Activated CD4-positive, CD25-positive, alpha-beta regulatory T cell (primary cell): ENCODE measurements at places on chromosomes 13 and 19.

DNA sequence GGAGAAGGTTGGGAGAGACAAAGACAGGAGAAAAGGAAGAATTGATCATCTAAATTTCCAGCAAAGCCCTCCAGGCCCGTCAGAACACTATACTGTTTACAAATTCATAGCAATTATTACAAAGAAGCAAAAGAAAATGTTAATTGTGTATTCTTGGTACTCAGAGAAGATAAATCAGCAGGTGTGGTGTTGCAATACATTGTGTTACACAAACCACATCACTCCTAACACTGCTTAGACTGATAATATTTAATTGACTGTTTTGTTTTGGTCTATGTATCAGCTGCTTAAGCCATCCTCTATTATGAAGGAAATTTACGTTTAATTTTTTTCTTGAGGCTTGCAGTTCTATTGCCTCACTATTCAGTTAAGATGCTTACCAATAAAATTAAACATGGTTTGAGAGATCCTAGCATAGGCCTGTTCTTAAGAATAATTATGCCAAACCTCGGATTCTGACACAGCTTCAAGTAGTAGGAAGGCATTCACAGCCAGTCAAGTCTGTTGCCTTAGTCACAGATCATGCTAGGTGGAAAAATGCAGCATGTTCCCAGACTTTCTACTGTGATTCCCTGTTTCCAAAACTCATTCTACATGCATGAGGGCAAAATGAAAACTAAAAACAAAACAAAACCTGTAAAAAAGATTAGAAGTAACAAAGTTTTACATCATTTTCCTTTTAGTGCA lies 129.2 kb downstream of the TBC1D4 start:
- DNase-seq, result no peak

- no peak for DNase-seq
These were observed 67.9 kb upstream of the ZNF724 start for GRCh38 chr19:23318143-23318542.

GRCh38 chr13:24328145-24328544 lies 18.8 kb downstream of the C1QTNF9 start:
- no peak for DNase-seq

DNA sequence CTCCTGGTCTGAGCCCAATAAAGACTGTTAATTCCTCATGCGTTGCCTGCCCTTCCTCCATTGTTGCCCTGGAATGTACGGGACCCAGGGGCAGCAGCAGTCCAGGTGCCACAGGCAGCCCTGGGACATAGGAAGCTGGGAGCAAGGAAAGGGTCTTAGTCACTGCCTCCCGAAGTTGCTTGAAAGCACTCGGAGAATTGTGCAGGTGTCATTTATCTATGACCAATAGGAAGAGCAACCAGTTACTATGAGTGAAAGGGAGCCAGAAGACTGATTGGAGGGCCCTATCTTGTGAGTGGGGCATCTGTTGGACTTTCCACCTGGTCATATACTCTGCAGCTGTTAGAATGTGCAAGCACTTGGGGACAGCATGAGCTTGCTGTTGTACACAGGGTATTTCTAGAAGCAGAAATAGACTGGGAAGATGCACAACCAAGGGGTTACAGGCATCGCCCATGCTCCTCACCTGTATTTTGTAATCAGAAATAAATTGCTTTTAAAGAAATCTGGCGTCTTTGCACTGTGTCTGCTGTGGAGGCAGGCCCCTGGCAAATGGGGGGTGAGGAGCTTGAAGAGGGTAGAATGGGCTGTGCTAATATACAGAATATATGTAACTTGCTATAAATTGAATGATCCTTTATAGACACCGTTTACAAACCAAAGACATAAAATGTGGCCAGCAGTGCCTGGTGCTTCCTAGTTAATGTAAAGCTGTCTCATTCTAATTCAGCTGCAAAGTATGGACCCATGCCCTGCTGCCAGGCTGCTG lies 4.2 kb upstream of the RPS11 start:
- DNase-seq, result no peak

GRCh38 chr13:44785401-44785800 lies 203.9 kb downstream of the NUFIP1 start:
- no peak for DNase-seq

- DNase-seq, result no peak
These were observed 536 bp downstream of the PRSS57 start for GRCh38 chr19:694481-695351.

DNA sequence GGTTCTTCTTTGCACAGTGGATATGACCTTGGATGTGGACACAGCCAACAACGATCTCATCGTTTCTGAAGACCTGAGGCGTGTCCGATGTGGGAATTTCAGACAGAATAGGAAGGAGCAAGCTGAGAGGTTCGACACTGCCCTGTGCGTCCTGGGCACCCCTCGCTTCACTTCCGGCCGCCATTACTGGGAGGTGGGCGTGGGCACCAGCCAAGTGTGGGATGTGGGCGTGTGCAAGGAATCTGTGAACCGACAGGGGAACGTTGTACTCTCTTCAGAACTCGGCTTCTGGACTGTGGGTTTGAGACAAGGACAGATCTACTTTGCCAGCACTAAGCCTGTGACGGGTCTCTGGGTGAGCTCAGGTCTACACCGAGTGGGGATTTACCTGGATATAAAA lies 9.4 kb downstream of the RFPL4AL1 start:
- DNase-seq, result no peak

DNA sequence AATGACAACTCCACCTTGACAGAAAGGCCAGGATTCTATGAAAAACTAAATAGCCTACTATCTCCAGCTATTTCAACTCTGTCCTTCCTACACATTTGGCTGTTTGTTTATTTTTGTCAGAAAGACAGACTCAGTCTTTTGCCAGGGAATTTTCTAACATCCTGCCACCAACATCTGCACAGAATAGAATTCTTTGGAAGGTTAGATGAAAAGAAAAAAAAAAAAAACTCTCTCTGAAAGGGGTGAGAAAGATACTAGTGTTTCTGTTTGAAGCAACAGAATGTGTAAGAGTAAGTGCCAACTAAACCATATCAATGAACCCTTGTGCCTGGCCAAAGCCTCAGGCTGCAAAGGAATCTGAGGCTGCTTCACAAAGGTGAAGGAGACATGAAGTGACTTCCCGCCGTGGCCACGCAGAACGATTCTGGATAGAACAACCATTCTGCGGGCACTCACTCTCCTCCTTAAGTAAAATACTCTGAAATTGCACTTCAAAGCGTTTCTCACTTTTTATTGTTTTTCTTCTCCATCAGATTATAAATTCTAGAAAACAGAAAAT lies 498.2 kb downstream of the IRS2 start:
- no peak for DNase-seq

DNA sequence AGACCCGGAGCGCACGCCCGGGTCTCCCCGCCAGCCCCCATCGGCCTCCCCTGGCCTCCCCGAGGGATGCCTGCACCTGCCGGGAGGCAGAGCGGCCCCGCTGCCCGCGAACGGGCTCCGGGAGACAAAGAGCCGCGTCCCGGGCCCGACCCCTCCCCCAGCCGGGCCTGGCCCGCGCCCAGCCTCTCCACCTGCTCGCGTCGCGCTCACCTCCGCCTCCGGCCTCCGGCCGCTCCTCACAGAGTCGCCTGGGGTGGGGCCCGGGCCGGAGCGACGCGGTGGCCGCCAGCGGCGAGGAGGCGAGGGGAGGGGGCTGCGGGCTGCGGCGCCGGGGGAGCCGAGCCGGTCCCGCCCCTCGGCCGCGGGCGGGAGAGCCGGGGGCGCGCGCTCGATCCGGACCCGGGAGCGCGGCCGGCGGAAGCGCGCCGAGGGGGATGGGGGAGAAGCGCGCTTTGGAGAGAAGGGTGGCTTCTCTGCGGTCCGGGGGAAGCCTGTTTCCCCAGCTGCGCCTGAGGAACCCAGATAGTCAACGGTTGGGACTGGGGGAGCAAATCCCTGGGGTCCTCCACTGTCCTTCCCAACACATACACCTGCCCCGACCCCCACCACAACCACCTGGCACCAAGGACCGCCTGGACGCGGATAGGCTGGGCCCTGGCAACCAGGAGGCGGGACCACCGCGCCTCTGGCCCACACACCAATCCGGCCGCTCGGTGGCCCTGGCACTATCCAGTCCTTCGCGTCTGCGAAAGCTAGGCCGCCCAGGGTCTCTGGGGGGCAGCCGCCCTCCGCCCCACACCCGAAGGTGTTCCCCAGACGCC lies at the start of gene PRR36:
Gene PRR36, minus strand, starts transcription at position 315 of the 821 bp plus-strand sequence. CDS start 701 bp downstream, outside the sequence.
- no peak for DNase-seq

DNA sequence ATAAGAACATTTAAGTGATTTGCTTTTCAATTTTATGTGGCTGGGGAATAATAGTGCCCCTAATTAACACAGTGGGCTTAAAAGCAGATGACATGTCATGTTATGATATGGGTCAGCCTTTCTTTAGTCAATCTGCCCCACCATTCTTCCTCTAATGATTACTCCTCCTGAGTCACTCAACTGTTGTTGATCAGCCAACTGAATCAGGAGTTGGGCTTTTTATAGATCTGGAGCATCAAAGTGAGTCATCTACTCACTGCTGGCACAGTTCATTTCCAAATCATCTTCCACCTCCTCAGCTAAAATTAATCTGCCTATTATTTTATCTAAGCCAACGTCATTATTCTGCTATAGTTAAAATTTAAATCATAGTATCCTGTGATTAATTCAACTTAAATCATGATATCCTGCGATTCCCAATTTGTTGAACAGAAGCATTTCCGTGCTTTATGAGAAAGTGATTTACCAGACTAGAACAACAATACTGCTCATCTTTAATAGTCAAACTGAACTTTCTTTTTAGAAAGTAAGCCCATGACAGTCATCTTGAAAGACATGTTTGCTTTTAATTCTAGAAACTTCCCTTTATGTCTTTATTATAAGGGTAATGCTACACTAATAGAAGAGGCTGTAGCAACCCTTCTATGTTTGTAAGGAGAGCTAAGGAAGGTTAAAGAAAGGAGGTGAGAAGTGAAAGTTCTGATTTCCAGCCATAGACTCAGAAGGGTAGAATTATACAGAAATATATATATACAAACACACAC lies 551.4 kb downstream of the TBC1D4 start:
- DNase-seq, result no peak

- DNase-seq, result no peak
These were observed 24.5 kb downstream of the CFAP97D2 start for GRCh38 chr13:114203536-114203935.

DNA sequence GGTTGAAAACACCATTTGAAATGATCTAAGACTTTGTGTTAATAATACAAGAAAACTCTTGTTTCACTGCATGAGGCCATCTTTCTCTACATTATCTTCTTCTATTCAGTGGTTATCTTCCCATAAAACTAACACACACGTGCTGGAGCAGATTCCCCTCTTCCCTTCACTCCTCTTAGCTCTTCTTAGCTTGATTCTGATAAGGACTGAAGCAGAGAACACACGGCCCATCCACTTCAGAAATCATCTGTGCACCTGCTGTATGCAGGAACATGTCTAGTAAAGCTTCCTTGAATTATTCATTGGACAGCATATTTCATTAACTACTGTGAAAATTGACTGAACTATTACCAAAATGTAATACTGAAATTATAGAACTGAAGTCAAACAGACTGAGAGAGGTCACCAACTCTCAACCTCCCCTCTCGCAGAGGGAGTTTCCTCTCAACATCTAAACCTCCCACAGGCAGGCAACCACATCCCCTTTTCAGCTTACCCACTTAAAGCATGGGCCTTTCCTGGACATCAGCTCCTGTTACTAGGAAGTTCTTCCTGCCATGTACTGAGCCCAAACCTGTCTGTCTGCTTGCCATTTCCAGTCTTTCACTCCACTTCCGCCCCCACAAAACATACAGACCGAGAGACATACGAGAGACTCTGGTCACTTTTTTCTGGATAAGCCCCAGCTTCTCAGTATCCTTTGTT lies 113.9 kb downstream of the CRYL1 start:
- no peak for DNase-seq

DNA sequence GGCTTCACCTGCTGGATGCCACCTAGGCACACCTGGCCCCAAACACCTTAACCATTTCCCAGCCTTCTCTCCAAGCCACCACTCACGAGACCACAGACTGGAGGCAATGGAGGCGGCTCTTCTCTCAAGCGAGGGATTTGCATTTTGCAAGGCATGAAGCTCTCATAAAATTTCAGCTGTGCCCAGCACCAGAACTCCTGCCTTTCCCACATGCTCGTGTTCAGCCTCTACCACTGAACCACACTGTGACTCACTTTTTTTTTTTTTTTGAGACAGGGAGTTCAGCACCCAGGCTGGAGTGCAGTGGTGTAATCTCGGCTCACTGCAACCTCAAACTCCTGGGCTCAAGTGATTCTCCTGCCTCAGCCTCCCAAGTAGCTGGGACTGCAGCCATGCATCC lies 10.6 kb downstream of the NANOS3 start:
- no peak for DNase-seq
